IMR-90 (cell line): ENCODE measurements at places on chromosomes 3 and 15.

DNA sequence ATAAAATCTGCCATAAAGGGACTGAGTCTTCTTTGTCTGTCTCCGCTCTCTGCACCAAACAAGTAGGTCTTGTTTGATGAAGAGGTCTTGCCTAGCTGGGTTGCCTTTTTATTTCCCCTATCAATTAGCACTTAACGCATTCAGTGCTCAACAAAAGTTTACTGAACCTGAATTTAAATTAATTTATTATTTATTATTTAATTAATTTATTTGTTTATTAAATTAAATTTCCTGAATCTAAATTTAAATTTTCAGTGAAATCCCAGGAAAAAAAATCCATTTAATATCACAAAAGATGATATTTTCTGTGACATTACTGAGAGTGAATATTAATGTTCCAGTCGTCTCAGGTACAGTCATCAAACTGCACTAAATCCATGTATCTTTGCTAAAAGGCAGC, 164.9 kb upstream of the AGTR1 start:
- DNase-seq, result no peak

- no peak for DNase-seq
Observed at GRCh38 chr15:29890336-29891095, 68.2 kb upstream of the TJP1 start.

DNA sequence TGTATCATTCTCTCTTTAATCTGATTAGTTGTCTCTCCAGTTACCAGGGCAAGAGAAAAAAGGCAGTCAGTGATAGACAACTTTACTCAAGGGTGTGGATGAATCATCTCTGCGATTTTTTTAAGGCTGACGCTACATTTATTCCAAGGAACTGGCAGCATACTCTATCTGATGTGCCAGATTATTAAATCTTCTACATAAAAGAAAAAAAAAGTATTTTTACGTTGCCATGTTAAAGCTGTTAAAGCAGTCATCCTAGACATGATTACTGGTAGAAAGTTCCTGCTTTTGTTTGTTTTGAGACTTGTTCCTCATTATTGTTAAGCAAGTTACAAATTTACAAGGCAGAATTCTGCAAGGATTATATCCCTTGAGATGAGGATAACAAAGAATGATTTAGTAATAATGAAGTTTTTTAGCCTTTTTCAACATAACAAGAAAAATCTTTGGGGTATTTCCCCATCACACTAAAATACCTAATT, 121.7 kb downstream of the CBLB start:
- peak; percentile 44 for DNase-seq

DNA sequence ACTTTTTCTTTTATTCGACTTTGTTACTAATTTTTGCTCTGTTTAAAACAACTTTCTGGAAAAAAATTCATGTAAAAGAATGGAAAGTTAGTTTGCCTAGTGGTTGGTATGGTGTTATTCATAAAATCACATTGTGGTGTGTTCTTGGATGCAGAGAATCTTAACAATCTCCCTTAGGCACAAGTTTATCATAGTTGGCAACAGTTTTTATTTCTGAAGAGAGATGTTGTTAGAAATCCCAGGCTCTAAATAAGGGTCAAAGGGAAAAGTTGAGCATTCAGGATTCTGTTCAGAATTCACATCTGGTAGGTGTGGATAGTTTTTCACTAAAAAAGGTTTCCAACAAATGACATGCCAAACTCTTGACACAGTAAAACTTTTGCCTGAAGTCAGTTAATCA, 6.4 kb downstream of the DUT start:
- DNase-seq, result no peak
